Nephron progenitor cell (in vitro differentiated cells): ENCODE measurements at places on chromosomes 4 and X.

DNA sequence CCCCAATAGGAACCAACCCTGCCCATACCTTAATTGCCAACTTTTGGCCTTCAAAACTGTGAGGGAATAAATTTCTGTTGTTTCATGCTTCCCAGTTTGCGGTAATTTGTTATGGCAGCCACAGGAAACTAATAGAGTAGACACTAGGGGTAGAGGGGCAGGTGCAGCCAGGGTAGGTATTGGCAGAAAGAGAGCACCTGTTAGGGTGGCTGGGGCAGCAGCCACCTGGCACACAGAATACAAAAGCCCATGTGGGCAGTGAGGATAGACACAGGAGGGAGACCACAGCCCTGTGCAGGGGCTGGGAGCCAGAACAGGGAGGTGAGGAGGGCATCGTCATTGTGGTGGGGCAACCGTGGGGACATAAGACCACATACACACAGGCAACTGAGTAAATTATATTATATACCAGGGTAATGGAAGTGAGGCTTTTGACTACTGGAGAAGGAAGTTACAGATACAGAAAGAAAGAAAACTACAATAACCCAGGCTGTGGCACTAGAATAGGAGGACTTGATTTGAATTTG lies 28.2 kb downstream of the IRF2 start:
- no peak for DNase-seq

DNA sequence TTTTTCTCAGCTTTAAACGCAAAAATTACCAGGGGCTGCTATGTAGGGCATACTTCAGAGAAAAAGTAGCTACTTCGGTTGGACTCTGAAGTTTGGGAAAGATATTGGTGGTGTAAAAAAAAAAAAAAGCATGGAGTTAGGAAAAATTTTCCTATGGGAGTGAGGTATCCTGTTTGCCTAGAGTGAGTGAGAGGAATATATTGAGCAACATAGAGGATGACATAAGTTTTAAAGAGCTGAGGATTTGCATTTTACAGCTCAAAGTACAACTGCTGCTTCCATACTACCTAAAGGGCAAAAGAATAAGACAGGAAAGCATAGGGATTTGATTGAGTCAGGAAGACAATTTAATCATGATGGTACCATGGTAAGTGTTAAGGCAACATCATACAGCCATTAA lies 7.3 kb downstream of the GPRASP1 start:
- no peak for DNase-seq

GRCh38 chr4:101418055-101418454 lies 70.7 kb upstream of the PPP3CA start:
- DNase-seq = no peak

DNA sequence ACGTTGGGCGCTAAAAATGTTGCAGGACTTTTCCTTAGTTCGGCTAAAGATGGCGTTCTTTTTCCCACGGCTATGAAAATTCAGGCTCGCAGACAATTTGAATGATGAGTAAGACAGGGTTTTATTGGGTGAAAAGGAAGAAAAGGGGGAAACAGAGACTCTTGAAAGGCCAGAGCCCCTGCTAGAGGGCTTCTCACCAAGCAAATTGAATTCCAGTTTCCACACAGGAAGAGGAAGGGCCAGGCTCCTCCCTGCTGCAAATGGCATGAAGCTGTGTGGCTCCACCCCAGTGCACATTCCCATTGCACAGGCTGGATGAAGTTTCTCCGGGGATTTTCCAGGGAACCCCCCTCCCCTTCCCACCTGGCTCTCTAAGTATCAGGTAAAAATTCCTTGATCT lies 210.9 kb downstream of the KLHL4 start:
- no peak for DNase-seq

DNA sequence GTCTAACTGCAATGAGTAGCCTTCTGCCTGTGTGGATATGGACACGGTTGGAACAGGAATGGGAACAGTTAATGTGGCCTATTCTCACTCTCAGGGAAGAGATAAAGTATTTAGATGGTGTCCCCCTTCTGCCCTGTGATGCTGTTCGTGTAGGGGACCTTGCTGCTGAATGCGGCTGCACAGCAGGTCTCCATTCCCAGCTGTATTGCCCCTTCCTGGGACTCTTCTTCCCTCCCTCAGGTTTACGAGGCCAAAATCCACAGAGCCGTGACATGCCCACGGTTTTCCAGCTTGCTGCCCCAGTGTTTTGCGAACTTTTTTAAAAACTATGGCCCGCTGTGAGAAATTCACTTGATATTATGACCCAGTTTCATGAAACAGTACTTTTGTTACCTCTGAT lies 50.3 kb downstream of the SNX25 start:
- no peak for DNase-seq

DNA sequence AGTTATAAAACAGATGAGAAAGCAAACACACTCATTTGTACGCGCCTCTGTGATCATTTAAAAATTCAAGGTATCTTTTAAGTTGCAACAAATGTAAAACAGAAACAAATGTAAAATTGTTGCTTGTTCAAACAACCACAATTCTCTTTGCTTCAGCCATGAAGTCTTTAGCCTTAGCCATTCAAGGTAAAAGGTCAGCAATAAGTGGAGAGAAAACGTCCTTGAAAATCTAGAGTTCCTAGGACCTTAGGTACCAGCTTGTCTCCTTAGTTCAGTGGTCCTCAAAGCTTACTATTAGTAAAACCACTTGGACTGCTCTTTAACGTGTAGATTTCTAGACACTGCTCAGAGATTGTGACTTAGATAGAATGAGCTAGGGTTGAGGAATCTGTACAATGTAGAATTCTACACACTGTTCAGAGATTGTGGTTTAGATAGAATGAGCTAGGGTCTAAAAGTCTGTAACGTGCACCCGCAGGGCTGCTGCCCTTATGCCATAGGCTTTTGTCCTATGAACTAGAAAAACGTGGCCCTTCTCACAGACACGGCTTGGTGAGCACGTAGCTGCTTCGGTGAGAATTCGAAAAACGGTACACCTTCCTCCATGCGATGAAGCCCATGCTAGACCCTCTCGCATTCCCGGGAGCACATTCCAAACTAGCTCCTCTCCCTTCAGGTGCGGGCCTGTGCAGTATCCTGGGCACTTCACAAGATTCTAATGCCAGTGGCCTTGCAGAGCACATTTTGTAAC lies 1.7 kb downstream of the PLAC8 start:
- DNase-seq = no peak

- no peak for DNase-seq
Measured at GRCh38 chr4:105453550-105454205, 20.2 kb downstream of the PPA2 start.

DNA sequence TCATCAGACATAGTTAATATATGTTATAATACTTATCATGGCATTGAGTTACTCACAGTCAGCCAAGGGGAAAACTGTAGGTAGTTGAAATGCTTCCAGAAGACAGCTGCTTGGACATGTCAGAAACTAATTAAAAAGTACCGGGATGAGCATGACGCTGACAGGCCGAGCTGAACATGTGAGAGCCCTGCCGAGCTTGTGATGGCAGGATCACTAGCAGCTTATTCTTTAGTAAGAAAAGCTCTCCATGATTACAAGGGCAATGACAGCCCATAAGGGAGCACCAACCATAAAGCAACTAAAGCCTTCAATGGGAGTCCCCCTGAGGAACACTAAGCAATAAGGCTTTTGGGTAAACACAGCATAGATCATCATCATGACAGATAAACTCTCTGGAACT lies 435.6 kb downstream of the TLL1 start:
- DNase-seq = no peak

GRCh38 chr4:3115637-3116270 lies 41.3 kb downstream of the HTT start:
- no peak for DNase-seq

DNA sequence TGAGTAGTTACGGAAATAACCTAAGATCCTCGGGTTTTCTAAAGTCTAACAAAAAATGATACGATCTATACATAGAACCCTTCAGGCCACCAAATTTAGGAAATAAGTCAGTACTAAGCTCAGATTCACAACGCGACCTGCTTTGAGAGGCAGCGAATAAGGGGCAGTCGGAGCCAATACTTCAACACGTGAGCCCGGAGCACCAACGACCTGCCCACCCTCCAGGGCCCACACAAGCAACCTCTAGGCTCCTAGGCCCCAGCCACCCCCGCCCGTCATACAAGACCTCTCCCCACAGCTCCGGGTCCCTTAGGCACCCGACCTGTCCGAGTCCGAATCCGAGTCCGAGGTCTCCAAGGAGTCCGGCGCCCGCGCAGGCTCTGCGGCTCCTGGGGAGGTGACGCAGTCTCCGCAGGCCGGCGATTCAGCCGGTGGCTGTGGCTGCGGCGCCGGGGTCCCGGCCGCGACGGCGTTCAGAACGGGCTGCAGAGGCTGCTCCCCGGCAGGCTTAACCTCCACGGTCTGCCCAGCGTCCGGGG lies 580 bp downstream of the NAF1 start:
- peak; percentile 76 for DNase-seq
